ENCODE measurements at places on chromosomes 6 and 20.

DNA sequence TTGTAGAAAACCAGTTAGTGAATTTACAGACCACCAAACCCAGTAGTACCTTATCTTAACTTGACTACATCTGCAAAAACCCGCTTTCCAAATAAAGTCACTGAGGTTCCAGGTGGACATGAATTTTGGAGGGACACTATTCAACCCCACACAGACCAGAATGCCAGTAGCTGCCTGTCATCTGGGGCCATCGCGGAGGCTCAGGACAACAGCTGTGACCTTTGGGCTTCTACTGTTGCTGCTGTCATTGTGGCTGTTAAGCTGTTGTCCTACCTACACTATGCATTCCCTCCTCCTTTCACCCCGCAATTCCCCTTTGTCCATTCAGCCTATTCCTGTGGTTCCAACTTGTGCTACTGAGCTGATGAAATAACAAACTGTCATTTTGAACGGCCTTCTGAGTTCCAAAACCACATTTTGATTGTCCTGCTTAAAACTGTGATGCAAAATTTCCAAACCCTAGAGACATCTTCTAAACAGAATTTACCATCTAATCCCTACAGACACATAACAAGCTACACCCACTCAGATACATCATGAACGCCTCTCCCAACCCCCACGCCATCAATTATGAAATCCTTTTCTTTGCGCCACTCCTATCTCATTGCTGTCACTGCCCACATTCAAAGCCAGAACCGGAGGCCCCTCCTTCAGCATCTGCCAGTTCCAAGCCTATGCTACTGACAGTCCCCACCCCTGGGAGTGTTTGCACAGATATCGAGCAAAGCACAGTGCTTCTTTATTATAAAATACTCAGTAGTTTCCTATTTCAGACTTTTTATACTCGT, 125.0 kb downstream of the C6orf118 start:
- DNase-seq = no peak

- peak; percentile 32 for DNase-seq
Observed at GRCh38 chr6:117477988-117478852, 4.3 kb upstream of the DCBLD1 start.

DNA sequence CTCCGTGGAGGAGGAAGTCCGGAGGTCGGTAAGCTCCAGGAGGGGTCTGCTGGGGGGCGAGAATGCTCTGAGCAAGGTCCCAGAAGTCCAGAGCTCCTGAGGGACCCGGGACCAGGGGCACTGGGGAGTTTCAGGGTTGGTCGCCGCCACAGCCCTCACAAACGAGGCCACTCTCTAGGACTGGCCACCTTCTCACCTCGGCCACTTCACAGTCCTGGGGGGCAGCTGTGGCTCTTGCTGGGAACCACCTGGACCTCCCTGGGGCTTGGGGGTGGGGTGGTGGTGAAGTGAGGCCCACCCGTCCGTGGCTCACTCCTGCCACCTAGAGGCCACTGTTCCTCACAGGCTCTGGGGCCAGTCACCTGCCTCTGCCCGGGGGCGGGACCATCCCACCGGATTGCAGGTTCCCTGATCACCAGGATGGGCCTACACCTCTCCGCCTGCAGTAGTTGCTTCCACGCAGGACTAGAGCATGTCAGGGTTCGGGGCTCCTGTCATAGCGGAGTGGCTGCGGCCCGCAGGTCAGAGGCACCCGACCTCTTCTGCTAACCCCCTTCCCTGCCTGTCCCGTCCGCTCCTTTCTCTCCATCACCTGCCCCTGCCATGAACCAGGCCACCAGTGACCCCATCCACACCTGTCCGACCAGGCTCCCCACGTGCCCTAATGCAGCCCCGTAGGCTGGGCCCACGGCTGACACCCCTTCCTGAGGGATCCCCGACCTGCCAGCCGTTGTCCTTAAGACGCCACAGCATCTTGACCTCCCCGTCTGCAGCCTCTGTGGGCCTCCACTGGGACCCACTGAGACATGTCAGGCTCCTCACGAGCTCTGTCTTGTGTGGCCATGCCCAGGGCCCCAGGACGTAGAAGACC, 5.1 kb upstream of the TCEA2 start:
- peak; percentile 68 for DNase-seq

- DNase-seq = no peak
Observed at GRCh38 chr20:63736893-63737694, 630 bp downstream of the LIME1 start.

- peak; percentile 80 for DNase-seq
Observed at GRCh38 chr6:125363039-125363823, 61.5 kb upstream of the HDDC2 start.

- peak; percentile 25 for DNase-seq
Observed at GRCh38 chr20:46930640-46931339, 36.1 kb downstream of the EYA2 start.

DNA sequence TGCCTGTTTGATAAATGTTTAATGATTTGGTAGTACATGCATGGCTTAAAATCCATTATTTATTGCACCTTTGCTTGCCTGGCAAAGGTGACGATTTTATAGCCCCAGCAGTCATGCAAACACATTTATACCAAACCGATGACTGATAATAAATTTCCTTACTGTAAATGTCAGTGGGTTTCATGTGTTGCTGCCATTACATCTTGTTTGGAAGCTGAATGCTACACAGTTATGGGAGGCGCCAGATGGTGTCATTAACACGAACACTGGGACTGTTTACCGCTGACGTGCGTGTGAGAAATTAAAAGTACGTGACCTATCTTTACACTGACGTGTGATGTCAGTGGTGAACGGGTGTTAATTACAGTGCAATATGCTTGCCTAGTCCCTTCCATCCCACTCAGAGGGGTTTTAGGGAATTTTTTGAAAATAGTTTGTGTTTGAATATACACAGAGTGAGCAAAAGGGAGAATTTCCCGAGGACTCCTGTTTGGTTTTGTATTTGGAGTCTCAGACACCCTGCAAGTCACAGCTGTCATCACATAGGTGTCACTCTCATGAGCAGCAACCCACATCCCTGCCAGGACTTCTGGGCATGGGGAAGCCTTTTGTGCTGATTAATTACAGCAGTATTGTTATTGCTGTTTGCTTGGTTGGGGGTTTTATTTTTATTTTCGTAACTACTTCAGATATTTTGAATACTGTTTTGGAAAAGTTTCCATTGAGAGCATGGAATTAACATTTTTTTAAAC, 151.8 kb upstream of the INSM1 start:
- DNase-seq = no peak

DNA sequence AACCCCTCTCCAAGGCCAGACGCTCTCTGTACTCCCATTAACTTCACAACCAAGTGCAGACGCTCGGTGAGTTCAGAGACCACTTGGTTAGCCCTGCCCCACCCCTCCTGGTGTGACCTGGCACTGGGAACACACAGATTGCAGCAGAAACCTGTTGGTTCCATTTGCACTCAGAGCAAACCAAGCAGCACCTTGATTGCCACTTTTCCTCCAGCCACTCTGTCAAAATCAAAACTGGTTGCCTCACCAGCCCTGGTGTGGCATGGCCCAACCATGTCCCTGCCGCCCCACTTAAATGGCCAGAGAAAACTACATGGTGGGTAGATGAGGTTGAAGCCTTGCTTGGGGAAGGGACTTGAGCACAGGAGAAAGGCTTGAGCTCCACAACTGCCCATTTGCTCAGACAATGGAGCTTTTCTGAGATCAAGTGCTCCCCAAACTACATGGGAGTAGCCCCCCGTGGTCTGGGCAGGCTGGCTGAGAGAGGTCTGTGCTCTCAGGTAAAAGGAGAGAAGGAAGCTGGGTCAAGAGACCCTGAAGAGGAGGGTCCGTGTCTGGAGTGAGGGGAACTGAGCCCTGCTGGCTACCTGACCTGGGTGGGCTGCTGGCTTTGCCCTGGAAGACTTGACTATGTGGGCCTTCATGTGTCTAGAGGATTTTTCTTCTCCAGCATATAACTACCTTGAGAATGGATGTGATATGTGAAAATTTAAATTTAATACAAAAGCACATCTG, 43.4 kb downstream of the PLCG1 start:
- DNase-seq = no peak

- DNase-seq = peak; percentile 79
Observed at GRCh38 chr6:31737991-31738979, 1.5 kb upstream of the MSH5 start.

Data from fibroblast of skin of scalp (primary cell).